CD4-positive, alpha-beta T cell treated with Interleukin-15 for 1 hour (primary cell): ENCODE measurements at places on chromosomes 3 and 15.

GRCh38 chr3:80000022-80000421, 232.2 kb upstream of the ROBO1 start:
- DNase-seq, result no peak

- DNase-seq, result no peak
Observed at GRCh38 chr15:93428150-93428549, 339.1 kb upstream of the RGMA start.

- DNase-seq, result no peak
Observed at GRCh38 chr15:78249131-78249530, 14.8 kb upstream of the ACSBG1 start.

DNA sequence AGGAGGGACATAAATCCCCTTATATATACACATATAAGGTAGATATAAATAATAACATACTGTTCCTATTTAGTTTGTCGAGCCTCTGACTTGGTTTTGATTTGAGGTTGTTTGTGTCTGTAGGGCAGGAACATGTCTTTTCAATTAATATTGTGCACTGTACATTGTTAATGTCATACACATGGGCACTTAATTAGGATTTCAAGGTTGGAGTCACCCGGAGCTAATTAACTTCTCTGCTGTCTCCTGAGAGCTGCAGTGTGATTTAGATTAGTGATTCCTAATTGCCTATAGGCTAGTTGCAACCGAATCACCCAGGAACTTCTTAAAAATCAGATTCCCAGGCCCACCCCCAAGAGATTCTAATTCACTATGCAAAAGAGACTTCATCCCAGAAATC, 50.4 kb upstream of the FILIP1L start:
- no peak for DNase-seq

- DNase-seq, result no peak
Observed at GRCh38 chr3:112781599-112781998, 65.1 kb downstream of the CD200R1L start.

GRCh38 chr3:51389423-51390183, 1.5 kb upstream of the RBM15B start:
- DNase-seq, result peak; percentile 55

- peak; percentile 72 for DNase-seq
Observed at GRCh38 chr3:52174896-52175295, 20.7 kb upstream of the POC1A start.

GRCh38 chr3:194304186-194304917, 46.8 kb downstream of the CPN2 start:
- no peak for DNase-seq

DNA sequence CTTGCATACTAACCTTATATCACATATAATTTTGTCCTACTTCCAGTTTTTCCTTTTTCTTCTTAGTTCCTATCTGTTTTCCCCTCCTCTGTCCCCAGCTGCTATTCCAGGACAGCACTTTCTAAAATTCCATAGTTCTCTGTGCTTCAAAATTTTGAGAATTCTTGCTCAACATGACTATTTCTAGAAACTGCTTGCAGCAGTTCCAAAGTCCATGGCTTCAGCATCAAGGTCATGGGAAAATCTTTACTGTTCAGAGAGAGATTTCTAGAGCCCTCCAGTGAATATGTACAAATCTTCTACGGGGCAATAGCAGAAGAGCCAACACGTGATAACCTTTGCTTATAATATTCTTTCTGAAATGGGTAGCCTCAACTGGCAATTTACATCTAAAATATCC, 76.1 kb upstream of the PHLDB2 start:
- no peak for DNase-seq

DNA sequence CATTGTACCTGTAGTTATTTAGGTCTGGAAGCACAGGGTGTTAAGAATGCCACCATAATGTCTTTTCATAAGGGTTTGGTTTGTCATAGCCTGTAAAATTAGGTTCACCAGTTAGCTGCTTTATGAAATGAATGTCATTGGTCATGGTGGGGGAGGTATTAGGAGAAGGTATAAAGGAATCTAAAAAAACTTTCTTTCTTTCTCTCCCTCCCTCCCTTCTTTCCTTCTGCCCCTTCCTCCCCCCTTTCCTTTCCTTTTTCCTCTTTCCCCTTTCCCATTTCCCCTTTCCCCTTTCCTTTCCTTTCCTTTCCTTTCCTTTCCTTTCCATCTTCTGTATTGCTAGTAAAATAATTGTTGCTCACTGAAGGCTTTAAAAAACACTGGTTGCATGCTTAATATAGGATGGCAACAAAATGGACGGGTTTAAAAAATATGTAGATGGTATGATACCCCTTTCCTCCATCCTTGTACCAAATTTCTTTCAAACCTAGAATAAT, 9.6 kb downstream of the ATP2C1 start:
- DNase-seq, result no peak
